ENCODE measurements at places on chromosomes 5 and 9.

- no peak for DNase-seq
Observed at GRCh38 chr5:126490167-126490940, 67.1 kb downstream of the GRAMD2B start.

DNA sequence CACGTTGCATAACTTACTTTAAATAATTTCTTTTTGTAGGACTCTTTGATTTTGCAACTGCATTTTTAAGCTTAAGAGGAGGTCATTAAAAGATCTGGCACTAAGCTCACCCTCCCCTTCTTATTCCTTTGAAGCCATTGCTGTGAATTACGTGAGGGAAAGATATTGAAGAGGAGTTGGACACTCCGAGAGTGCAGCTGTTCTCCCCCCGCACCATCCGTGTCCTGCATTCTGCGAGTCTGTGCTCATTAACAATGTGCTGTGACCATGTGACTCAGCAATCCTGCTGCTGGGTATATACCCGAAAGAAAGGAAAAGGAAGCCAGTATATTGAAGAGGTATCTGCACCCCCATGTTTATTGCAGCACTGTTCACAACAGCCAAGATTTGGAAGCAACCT lies 40.0 kb downstream of the NXNL2 start:
- no peak for DNase-seq

DNA sequence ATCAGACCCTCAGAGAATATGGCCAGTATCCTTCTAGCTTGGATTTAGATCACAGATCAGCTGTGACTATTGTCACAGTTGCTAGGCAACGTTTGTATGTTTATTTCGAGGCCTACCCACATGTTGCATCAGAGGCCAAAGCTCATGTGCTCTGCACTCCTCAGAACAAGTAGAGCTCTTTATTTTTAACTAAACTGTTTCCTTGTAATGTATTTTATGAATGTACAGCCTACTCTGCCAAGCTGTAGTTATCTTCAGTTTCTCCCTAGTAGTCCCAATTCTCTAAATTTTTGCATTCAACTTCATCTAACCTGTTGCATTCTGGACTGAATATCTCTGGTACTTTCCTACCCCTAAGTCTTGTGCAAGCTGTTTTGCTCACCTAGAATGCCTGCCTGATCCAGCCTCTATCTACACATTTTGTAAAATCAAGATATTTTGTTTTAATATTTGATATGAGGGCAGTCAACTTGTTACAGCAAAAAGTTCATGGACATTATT lies 52.8 kb downstream of the CAST start:
- DNase-seq: no peak

DNA sequence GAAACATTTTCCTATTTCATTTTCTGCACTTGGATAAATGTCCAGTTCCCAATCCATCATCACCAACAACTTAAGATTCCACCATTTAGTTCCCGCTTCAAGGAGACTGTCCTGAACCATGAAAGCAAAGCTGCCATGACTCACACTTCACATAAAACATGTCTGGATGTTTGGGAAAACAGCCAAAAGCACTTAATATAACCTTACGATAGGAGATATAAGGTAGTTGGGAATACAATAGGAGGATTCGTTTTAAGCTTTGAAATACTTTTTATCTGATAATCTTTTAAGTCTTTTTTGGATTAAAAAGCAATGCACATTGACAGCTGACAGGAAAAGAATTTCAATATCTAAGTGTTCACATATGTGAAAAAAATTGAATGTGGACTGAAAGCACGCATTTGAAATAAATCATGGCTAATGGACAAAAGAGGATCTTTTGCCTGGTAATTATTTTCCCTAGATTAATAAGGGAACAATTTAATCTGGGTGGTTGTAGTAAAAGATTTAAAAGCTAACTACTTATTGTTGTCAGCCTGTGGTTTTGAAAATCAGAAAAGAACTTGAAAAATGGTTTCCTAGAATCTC lies 17.3 kb upstream of the TGFBI start:
- no peak for DNase-seq

- DNase-seq: no peak
Observed at GRCh38 chr5:181281077-181281983, 20.4 kb upstream of the TRIM52 start.

DNA sequence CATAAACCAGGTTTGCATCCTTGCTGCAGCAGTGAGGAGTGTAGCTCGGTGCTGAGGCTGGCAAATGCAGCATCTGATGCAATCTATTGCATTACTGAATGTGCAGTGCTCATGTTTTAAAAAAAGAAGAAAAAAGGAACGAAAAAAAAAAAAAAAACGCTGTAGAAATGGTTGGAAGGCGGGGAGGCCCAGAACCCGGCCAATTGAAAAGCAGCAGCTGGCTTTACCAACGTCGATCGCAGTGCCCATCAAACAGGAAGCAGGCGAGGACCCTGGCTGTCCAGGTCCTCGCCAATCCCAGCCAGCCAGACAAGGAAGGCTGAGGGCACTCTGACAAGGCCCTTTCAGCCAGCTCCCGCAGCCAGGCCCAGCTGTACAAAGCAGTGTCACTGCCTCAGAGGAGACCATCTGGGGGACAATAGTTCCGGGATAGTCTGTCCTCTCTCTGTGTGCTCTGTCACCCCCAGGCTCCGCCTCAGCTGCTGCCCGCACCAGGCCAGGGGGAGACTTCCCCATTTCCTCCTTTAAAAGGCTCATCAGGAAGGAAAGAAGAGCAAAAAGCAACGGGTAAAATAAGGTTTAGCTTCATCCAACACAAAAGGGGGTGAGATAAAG lies 21.8 kb upstream of the CPEB4 start:
- peak; percentile 28 for DNase-seq

- no peak for DNase-seq
Observed at GRCh38 chr5:180364306-180364856, 11.2 kb upstream of the GFPT2 start.

DNA sequence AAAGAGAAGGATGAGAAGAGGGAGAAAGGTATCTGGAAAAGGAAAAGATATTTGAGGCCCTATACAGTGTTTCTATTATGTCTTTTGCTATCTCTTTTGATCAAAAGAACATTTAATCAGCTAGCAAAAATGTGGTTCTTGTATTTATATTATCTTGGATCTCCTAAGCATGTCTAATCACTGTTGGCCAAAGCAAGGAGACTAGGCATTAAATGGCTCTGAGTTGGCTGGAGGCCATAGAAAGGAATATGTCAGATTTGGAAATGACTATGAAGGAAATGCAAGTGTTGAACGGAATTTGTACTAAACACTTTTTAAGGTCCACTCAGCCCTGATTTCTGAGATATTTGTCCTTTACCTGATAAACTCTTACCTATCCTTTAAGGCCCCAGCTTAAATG lies 22.4 kb upstream of the THG1L start:
- no peak for DNase-seq

GRCh38 chr5:177339107-177339638 lies 12.3 kb downstream of the LMAN2 start:
- no peak for DNase-seq

DNA sequence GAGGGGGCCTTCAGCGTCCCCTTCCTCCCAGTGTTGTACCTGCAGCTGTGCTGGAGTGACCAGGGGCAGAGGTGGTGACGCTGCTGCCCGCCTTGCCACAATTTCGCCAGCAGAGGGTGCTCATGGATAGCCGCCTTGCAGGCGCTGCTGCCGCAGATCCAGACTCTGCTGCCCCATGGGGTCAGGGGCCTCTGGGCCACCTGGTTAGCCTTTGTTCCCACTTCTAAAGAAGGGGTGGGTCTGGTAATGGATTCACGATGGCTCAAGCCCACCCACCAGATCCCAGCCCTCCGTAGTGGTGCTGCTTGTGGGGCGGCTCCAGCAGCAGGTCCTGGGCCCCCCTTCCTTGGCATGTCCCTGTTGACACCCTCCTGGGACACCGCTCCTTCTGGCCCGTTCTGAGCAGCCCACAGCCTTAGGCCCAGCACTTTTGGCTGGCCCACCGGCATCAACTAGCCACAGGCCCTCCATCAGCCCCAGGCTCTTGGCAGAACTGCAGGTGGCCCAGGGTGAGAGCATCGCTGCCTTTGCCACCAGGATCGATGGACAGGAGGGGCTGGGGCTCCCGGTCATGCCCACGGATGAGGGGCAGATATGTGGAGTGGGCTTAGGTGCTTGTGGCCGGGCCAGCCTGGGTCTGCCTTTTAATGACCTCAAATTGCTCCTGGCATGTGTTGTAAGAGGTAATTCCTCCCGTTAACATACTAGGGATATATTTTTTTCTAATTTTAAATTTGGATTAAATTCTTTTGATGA lies 57.2 kb downstream of the COL5A1 start:
- peak; percentile 67 for DNase-seq

GRCh38 chr5:97838214-97838613 lies 655.2 kb upstream of the RIOK2 start:
- no peak for DNase-seq

DNA sequence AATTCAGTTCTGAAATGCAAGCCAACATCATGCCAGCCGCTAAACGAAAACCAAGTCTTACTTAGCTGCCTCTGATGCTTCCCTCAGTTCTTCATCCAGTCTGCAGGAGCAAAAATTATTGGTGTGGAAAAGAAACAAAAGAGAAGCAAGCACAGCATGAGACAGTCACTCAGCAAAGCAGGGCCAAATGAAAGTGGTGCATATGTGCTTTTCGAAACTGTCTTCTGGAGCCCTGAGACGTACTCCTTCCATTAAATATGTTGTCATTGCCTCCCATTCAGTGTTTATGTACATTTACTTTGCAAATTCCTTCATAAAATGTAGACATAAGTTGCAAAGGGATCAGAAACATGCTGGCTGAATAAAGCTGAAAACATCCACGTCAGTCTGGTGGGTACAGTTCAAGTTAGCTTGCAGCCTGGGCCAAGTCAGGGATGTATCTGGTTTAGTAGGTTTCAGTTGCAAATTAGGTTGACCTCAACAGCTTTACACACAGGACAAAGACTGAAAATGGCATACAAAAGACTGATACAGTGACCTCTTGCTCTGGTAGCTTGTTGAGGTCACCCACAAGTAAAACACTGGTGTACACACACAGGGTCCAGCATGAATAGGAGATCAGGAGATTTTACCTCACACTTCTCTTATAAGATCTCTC lies 139.7 kb upstream of the PCA3 start:
- DNase-seq: no peak

- DNase-seq: no peak
Observed at GRCh38 chr5:124705577-124705976, 40.9 kb downstream of the ZNF608 start.

GRCh38 chr5:112210430-112211005 lies 208.6 kb downstream of the EPB41L4A start:
- DNase-seq: no peak

GRCh38 chr5:16483361-16483760 lies 17.8 kb upstream of the ZNF622 start:
- DNase-seq: no peak

DNA sequence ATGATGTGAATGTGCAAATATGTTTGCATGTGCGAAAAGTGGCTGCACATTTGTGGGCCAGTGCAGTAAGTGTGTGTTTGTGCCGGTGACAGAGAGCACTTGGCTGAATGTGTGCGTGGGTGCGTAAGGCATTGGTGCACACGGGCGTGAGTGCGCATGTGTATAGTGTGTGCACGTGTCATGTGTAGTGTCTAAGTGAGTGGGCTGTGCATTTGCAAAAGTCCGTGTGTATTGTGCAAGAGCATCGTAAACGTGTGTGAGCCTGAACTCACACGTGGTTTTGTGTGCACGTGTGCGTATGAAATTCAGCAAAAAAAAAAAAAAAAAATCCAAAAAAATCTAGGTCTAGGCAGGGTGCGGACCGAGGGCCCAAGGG lies 6.5 kb upstream of the EBF1 start:
- no peak for DNase-seq

DNA sequence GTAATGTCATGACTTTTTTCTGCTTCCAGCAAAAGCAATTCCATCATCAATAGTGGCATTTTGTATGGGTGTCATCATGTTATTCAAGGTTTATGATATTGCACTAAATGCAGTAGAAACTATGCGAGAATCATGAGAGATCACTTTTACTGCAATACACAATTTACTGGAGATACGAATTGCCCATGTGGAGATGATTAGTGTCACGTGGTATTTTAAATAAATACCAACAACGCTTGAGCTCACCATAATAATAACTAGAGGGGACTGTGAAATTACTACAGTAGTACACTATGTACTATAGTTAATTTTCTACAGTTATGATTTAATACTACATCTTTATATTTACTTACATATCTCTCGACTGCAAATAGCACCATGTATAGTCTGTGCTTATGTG lies 49.7 kb downstream of the FAM174A start:
- DNase-seq: no peak

- no peak for DNase-seq
Observed at GRCh38 chr5:161546095-161546469, 443 bp downstream of the GABRB2 start.

- no peak for DNase-seq
Observed at GRCh38 chr5:173967241-173967640, 21.7 kb upstream of the C5orf47 start.

DNA sequence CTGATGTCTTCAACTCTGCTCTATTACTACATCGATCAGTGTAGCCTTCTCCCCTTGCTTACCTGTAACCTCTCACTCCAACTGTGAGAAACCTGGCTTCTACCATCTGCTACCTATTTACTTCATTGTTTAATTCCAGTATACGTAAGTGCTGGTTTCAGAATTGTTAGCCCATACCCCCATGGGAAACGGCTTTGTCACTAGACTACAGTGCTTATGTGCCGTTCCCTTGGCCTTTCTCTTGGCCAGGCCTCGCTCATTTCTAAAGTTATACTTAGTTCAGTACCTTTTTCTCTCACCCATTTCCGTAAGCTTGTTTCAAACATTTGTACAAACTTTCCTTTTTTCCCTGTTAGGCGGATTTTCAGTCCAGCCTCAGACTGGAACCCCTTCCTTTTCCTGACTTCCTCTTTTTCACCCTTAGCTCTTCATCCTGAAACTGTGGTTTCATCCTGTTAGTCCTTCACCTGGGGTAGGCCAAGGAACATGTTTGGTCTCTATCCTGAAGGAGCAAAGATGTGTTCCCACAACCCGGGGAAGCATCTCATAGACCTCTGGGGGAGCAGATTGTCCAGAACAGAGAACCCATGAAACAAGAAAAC lies 21.7 kb downstream of the ALG2 start:
- no peak for DNase-seq

- no peak for DNase-seq
Observed at GRCh38 chr9:113258282-113258681, 17.1 kb downstream of the CDC26 start.

GRCh38 chr5:96279801-96280542 lies 153.1 kb downstream of the PCSK1 start:
- no peak for DNase-seq

DNA sequence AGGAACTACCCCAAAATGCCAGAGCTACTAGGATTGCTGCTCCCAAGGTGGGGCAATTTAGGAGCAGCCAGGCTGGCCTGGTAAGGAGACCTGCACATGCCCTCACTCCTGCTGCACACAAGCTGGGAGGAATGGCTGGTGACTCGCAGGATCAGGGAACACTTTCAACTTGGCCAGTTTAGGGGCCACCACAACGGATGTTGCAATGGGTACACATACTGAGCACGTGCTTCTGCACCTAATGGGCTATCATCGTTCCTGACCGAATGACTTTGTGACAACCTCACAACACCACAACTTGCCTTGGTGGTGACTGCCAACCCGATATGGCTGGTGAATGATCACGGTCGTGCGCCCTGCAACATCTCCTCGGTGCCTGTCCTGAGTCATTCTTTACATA lies 172.0 kb downstream of the ROR2 start:
- no peak for DNase-seq

All from left ventricle myocardium inferior (tissue), 1 donor.